H1 (cell line): ENCODE measurements at places on chromosomes 2 and 18. TPM values are rescaled to one million over a fixed set of nuclear protein-coding genes. Genes with fewer than 3 reads are reported as not detected.
A peak's percentile ranks its signal among the peaks of the same experiment; 100 is the strongest.

- no peak for DNase-seq
These were observed 99.5 kb downstream of the MEIS1 start for GRCh38 chr2:66534461-66534860.

DNA sequence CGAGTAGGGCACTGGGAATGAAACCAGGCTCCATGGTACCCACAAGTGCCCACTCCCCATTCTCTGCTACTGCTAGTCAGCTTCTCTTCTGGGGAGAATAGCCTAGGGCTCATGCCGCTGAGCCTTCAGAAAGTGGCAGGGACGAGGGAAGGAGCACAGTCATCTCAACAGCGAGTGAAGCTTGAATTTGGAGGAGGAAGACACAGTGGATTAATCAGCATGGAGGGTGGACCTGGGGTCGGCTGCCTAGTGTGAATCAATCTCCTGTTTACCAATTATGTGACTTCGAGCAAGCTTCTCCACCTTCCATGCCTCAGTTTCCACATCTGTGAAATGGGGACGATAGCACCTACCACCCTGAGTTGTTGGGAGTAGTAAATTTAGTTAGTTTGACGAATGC is 157.0 kb downstream of the SEPTIN10 start:
- DNase-seq, result no peak

DNA sequence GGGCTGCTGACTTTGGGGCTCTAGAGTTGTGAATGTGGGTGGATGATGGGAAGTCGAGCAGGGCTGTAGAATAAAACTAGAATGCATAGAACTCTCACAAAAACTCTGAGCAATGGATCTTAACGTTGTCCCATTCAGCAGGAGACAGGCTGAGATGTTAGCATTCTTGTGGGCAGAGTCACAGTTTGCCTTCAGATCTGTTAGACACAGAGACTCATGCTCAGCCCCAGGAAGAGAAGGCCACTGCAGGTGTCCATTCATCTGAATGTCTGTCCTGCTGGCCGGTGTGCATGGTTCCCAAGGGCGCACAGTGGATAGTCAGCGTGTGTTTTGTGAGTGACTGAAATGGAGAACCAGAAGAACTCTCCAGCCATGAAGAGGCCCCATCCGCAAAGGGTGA is 111.3 kb downstream of the TSN start:
- DNase-seq, result no peak

DNA sequence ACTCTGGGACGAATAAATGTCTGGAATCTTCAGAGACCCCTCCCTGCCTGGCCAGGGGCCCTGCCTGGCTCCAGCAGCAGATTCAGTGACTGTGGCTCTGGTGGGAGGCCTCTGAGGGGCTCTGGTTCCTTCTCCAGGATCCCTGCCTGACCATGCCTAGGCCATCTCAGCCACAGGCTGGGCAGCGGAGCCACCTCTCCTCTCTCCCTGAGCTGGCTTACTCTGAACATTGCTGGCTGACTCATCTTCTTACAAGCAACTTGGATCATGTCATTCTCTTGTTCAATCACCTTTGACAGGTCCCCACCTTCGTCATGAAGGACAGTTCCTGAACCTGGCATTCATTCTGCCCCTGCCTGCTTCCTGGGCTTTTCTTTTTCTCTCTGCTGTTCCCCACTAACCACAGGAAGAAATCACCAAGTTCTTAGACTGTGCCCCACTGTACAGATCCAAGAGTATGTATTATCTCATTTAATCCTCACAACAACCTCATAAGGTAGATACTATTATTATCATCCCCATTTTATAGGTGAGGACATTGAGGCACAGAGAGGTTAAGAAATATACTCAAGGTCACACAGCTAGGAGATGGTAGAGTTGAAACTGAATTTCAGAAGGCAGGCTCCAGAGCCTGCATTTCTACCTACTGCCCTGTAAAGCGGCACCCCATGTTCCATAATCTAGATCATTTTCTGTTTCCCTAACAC is 155.5 kb upstream of the SMAD2 start:
- no peak for DNase-seq

- DNase-seq, result peak; percentile 56
These were observed 42.5 kb downstream of the CPO start for GRCh38 chr2:206981739-206982340.

DNA sequence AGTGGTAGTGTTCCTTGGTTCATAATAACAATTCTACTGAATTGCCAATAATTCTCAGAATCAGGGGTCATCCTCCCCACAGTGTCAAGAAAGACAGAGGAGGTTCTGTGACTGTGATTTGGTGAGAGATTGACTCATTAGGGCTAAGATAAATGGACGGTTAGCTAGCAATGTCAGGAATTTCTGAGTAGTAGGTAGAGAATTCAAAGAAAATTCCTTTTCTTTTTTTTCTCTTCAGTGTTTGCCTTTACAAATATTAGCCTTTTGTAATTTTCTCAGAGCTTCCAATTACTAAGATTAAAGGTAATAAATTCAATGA is 16.8 kb upstream of the CRIM1 start:
- no peak for DNase-seq

DOCK10 gene
- 1.3 and 1.6 TPM in 2 replicates for total RNA-seq

NEU2 gene
- not detected in 2 replicates for total RNA-seq

NCOA1 gene
- 16.6 and 17.9 TPM in 2 replicates for total RNA-seq

ASXL3 gene
- total RNA-seq, result 1.3 TPM in 2 replicates
